ENCODE measurements at places on chromosomes 11 and 22. TPM values are rescaled to one million over a fixed set of nuclear protein-coding genes. Genes with fewer than 3 reads are reported as not detected.

The CSNK2A3 gene
- 1.2 TPM for total RNA-seq

The ELMOD1 gene
- total RNA-seq = not detected

The ARHGAP42 gene
- 5.9 TPM for total RNA-seq

The PES1 gene
- 75.6 TPM for total RNA-seq

The SLC22A12 gene
- total RNA-seq = not detected

The CSF2RB gene
- total RNA-seq = 4.2 TPM

- H3K36me3 ChIP-seq = no peaks in the 10 kb centered on the region
- no peak overlapping the region for H3K27ac ChIP-seq
- no peak for DNase-seq
- H3K4me1 ChIP-seq = peaks cover 14% of the 10 kb centered on the region
- no peaks in the 10 kb centered on the region for H3K27me3 ChIP-seq
These were observed 27.9 kb downstream of the PPFIA1 start for GRCh38 chr11:70298243-70298915.

- H3K27ac ChIP-seq = no peak overlapping the region
- H3K27me3 ChIP-seq = no peaks in the 10 kb centered on the region
- DNase-seq = no peak
- no peaks in the 10 kb centered on the region for H3K4me1 ChIP-seq
These were observed 198.5 kb downstream of the MSANTD4 start for GRCh38 chr11:105823495-105824033.

DNA sequence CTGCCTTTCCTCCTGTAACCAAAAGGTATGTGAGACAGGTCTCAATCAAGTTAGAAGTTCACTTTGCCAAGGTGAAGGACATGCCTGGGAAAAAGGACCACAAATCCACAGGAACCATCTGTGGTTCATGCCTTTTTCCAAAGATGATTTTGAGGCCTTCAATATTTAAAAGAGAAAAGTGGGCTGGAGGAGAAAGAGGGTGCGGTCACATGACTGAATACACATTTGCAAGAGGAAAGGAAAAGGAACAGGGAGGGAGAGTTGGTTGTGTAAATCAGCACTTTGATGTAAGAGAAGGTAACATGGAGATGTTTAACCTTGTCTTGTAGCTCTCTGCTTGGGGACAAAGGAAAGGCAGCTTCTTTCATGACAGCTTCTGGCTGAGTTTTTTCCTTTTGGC lies 21.2 kb downstream of the MOV10L1 start:
- H3K27ac ChIP-seq = no peak overlapping the region
- DNase-seq = no peak
- peaks cover 3% of the 10 kb centered on the region for H3K4me1 ChIP-seq

GRCh38 chr11:96105197-96105895 lies 181.4 kb upstream of the MTMR2 start:
- H3K27me3 ChIP-seq = no peaks in the 10 kb centered on the region
- DNase-seq = no peak
- peaks cover 34% of the 10 kb centered on the region for H3K4me1 ChIP-seq

DNA sequence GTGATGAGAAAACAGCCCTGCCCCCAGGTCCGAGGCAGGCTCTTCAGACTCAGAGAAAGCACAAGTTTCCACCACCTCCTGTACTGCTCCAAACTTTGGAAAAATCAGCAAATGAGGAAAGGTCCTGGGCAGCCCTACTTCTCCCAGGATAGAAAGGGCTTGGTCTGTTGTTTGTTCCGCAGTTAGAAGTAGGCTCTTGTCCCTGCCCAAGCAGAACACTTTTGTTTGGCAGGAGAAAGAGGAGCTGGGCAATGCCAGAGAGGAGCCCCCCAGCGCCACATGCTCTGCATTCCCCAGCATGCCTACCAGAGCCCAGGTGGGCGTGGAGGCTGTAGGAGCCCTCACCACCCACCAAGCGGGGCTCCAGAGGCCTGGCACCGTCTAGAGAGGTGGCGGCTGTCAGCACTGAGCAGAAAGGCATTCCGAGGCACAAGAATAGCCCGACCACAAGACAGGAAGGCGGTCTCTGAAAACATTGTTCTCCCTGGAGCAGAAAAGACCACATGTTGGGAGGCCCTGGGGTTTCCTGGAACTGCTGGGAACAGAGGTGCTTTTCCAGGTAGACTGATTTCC lies 90.3 kb upstream of the CD82 start:
- H3K4me3 ChIP-seq = no peak overlapping the region
- no peak overlapping the region for H3K27ac ChIP-seq

DNA sequence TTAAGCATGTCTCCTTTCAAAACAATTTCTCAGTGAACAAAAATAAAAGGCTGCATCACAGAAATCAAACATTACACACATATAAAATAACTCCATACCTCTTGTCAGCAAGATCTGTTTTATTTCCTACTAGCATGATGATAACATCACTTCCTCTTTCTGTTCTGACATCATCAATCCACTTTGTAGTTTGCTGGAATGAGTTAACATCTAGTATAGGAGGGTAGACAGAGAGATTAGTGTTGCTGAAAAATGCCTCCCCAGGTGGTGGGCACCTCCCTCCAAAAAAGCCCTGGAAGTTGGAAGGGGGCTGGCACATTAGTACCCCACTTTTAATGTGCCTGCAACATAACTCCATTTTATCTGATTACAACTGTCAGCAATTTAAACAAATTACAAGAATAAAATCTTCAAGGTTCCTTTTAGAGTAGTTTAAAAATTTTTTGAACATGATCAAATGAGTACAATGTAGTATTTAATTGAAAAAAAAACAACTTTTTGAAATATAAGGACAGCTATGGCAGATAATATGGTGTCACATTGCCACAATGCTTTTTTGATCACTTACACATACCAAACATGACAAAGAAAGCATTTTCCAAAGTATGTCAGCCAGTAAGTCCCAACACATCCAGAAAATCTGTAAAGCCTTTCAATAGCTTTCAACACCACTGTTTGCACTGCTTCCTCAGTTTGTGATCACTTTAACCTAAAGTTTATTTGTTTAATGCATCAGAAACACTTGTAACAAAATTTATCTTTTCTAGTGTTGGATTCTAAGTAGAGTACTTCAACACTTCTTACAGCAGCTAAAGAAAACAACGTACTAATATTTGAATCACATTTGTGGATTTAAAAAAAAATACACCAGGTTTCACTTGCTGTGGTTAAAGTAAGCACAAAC lies 44.5 kb downstream of the RAB6A start:
- no peaks in the 10 kb centered on the region for H3K27me3 ChIP-seq
- no peak overlapping the region for H3K27ac ChIP-seq
- H3K4me3 ChIP-seq = no peak overlapping the region
- H3K4me1 ChIP-seq = no peaks in the 10 kb centered on the region

GRCh38 chr22:29096736-29097669 lies 24.2 kb downstream of the KREMEN1 start:
- no peak for DNase-seq
- no peak overlapping the region for H3K4me3 ChIP-seq
- H3K27me3 ChIP-seq = no peaks in the 10 kb centered on the region
- H3K36me3 ChIP-seq = peaks cover 32% of the 10 kb centered on the region
- peaks cover 21% of the 10 kb centered on the region for H3K4me1 ChIP-seq

GRCh38 chr11:115926601-115927000 lies 422.4 kb upstream of the CADM1 start:
- H3K4me1 ChIP-seq = no peaks in the 10 kb centered on the region
- H3K36me3 ChIP-seq = no peaks in the 10 kb centered on the region
- no peaks in the 10 kb centered on the region for H3K27me3 ChIP-seq
- DNase-seq = no peak

DNA sequence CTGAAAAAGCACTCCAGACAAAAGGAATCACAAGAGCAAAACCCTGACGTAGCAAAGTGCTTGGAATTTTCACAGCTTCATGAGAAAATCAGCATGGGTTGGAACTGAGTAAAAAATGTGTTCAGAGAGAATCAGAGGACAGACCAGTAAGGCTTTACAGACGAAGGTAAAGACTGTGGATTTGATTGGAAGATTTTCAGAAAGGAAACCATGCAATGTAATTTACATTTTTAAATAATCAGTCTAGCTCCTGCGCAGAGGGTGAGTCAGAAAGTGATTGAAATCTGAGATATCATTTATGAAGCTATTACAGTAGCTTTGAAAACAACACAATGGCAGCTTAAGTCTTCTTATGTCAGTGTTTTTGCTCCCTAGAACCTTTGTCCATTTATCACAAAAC lies 1122.3 kb downstream of the LRRC4C start:
- H3K4me1 ChIP-seq = no peaks in the 10 kb centered on the region
- H3K27ac ChIP-seq = no peak overlapping the region
- no peak overlapping the region for H3K4me3 ChIP-seq
- H3K27me3 ChIP-seq = no peaks in the 10 kb centered on the region
- no peaks in the 10 kb centered on the region for H3K36me3 ChIP-seq

GRCh38 chr11:86126862-86127261 lies 58.0 kb upstream of the PICALM start:
- no peaks in the 10 kb centered on the region for H3K27me3 ChIP-seq
- no peak for DNase-seq
- H3K36me3 ChIP-seq = no peaks in the 10 kb centered on the region
- H3K4me1 ChIP-seq = no peaks in the 10 kb centered on the region
- H3K27ac ChIP-seq = no peak overlapping the region
- H3K4me3 ChIP-seq = no peak overlapping the region

- H3K36me3 ChIP-seq = no peaks in the 10 kb centered on the region
- no peaks in the 10 kb centered on the region for H3K4me1 ChIP-seq
- H3K4me3 ChIP-seq = no peak overlapping the region
- no peak overlapping the region for H3K27ac ChIP-seq
- no peaks in the 10 kb centered on the region for H3K27me3 ChIP-seq
These were observed 344.3 kb downstream of the AASDHPPT start for GRCh38 chr11:106421676-106422292.

DNA sequence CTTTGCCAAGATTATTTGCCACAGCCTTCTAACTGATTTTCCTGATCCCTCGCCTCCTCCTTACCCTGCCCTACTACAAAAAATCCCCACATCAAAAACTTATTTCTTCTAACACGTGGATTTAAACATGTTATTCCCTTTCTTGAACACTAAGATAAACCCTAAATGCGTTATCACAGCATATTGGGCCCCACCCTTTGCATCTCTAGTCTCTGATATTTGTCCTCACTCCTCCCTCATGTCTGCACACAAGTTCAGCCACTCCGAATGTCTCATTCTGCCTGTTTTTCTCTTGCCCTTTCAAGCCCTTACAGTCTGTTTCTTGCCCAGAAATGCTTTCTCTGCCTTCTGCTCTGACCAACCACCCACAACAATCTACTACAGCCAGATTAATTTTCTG lies 10.6 kb upstream of the ACER3 start:
- no peaks in the 10 kb centered on the region for H3K36me3 ChIP-seq
- H3K4me3 ChIP-seq = no peak overlapping the region
- DNase-seq = no peak
- H3K4me1 ChIP-seq = peaks cover 13% of the 10 kb centered on the region
- H3K27me3 ChIP-seq = no peaks in the 10 kb centered on the region

GRCh38 chr11:36230779-36231699 lies 58.2 kb downstream of the COMMD9 start:
- H3K4me3 ChIP-seq = no peak overlapping the region
- DNase-seq = no peak
- peaks cover 16% of the 10 kb centered on the region for H3K4me1 ChIP-seq
- no peaks in the 10 kb centered on the region for H3K36me3 ChIP-seq

DNA sequence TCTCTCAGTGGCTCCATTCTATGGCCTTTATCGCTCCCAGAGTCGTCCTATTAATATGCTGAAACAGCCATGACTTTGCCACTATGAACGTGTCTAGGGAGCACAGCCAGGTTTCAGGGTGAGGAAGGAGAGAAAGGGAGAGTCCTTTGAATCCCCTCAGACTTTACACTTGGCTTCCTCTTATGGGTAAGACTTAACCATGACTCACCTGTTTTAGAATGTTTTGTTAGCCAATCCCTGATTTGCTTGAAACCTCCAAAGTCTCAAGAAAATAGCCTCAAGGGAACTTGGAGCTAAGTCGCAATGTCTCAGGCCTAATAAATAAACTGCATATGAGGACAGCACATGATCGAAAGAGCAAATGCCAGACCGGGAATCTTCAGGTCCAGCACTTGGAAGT lies 131.2 kb upstream of the RCN1 start:
- H3K36me3 ChIP-seq = no peaks in the 10 kb centered on the region
- H3K27ac ChIP-seq = no peak overlapping the region
- no peaks in the 10 kb centered on the region for H3K4me1 ChIP-seq

GRCh38 chr11:70603114-70603755 lies 204.9 kb downstream of the CTTN start:
- no peak for DNase-seq
- no peak overlapping the region for H3K4me3 ChIP-seq
- H3K36me3 ChIP-seq = no peaks in the 10 kb centered on the region
- no peaks in the 10 kb centered on the region for H3K27me3 ChIP-seq
- H3K4me1 ChIP-seq = no peaks in the 10 kb centered on the region

GRCh38 chr11:114061048-114061680 lies 1.7 kb downstream of the ZBTB16 start:
- peak overlapping the region; percentile 81 for H3K4me3 ChIP-seq
- no peaks in the 10 kb centered on the region for H3K27me3 ChIP-seq
- H3K27ac ChIP-seq = peak overlapping the region; percentile 96

GRCh38 chr11:11963842-11964773 lies 44.3 kb downstream of the DKK3 start:
- H3K27me3 ChIP-seq = no peaks in the 10 kb centered on the region
- no peak overlapping the region for H3K27ac ChIP-seq
- H3K4me3 ChIP-seq = no peak overlapping the region

- H3K4me3 ChIP-seq = no peak overlapping the region
- DNase-seq = no peak
- no peak overlapping the region for H3K27ac ChIP-seq
- peaks cover 49% of the 10 kb centered on the region for H3K4me1 ChIP-seq
These were observed 5.2 kb downstream of the C1QTNF6 start for GRCh38 chr22:37182949-37183245.

- no peak overlapping the region for H3K4me3 ChIP-seq
- DNase-seq = no peak
- no peaks in the 10 kb centered on the region for H3K36me3 ChIP-seq
- H3K4me1 ChIP-seq = no peaks in the 10 kb centered on the region
- H3K27ac ChIP-seq = no peak overlapping the region
These were observed 16.1 kb upstream of the CHRM4 start for GRCh38 chr11:46407635-46408034.

DNA sequence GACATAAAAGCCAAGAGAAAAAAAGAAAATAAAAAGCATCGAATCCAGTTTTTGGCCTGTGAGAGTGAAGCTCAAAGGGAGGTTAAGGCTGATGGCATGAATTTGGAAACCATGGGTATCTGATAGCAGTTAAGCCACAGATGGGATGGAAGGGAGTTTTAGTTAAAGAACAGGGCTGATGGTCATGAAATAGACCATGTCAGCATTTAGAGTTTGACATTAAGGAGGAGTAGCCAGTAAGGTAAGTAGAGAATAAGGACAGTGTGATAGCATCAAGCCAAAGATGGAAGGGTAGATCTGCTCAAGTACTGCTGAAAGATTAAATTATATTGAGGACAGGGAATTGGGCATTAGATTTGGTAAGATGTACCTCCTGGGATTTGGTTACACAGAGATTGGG lies 826.5 kb downstream of the NTM start:
- H3K4me3 ChIP-seq = no peak overlapping the region
- no peak for DNase-seq
- H3K27me3 ChIP-seq = no peaks in the 10 kb centered on the region

- no peaks in the 10 kb centered on the region for H3K36me3 ChIP-seq
- no peak for DNase-seq
- no peaks in the 10 kb centered on the region for H3K4me1 ChIP-seq
- H3K4me3 ChIP-seq = no peak overlapping the region
These were observed 74.5 kb upstream of the LMO1 start for GRCh38 chr11:8338138-8338537.

GRCh38 chr11:69947793-69948255 lies 128.6 kb upstream of the FGF3 start:
- H3K4me3 ChIP-seq = no peak overlapping the region
- no peak overlapping the region for H3K27ac ChIP-seq
- H3K4me1 ChIP-seq = peaks cover 7% of the 10 kb centered on the region
- no peaks in the 10 kb centered on the region for H3K36me3 ChIP-seq
- no peak for DNase-seq
- no peaks in the 10 kb centered on the region for H3K27me3 ChIP-seq
